ENCODE measurements at places on chromosomes 4 and X.

DNA sequence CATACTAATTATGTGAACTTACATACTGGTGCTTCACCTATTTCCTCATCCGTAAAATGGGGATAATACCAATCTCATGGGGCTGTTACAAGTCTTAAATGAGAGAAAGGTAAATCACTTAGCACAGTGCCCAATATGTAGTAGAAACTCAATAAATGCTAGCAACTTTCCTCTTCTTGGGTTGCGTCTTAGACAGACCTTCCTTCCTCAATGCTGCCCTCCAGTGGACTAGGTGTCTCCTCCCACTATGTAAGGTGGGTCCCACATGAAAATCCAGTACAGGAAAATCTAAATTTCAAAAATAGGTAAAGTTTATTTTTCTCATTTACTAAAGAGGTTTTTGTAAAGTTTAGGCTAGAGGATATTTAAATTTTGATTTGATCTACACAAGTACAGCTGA, 20.6 kb downstream of the ZDHHC9 start:
- peak; percentile 59 for DNase-seq

GRCh38 chr4:43394976-43395375, 502.5 kb downstream of the GRXCR1 start:
- DNase-seq, result no peak

- peak; percentile 51 for DNase-seq
These were observed 107.8 kb downstream of the EFNB1 start for GRCh38 chrX:68936608-68937007.

GRCh38 chr4:73725985-73726384, 14.4 kb upstream of the CXCL8 start:
- DNase-seq, result peak; percentile 90

GRCh38 chr4:148029781-148030180, 297.9 kb downstream of the ARHGAP10 start:
- no peak for DNase-seq

DNA sequence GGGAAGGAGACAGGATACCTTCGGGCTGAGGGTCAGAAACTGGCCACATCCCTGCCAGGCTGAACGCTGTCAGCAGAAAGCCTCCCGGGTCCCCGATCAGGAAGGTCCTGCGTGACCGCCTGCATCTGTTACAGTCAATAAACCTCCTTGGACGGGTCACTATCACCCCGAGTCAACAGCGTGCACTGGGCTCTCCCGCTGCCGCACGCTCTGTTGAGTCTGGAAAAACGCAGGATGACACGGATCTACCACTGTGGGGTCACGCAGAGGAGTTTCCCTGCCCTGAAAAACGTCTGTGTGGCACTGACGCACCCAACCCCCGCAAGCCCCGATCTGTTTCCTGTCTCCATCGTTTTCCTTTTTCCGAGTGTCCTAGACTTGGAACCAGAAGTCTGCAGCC, 12.1 kb downstream of the PPP2R3B start:
- no peak for DNase-seq

DNA sequence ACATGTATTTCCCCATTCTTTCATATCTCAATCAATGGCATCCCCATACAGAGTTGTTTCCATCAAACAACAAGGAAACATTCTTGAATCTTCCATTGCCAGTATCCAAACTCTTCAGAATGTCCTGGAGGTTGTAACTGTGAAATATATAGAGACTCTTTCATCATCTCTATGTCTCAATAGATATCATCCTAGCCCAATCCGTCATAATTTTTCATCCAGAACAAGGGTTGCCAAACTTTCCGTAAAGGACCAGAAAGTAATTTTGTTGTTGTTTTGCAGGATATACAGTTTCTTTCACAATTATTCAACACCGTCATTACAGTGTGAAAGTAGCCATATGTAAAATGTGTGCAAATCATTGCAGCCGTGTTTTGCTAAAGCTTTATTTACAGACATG, 15.2 kb upstream of the CXCL6 start:
- no peak for DNase-seq

- DNase-seq, result no peak
These were observed 92.9 kb downstream of the HMX1 start for GRCh38 chr4:8778760-8779159.

DNA sequence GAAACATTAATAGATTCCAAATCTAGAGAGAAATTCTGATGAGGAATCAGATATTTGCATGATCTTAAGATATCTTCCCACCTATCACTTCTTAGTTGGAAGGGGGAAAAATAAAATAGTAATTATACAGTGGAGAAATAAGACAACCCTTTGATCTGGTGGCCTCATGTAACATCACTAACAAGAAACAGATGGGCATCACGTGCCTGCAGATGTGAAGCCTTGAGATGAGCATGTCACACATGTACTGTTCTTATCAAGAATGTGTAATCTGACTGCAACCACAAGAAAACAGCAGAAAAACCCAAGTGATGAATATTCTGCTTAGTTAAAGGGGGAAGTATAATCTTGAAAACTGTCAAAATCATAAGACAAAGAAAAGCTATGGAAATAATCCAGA, 31.4 kb upstream of the NKX6-1 start:
- no peak for DNase-seq

GRCh38 chr4:26701786-26702227, 117.9 kb downstream of the TBC1D19 start:
- DNase-seq, result peak; percentile 18

DNA sequence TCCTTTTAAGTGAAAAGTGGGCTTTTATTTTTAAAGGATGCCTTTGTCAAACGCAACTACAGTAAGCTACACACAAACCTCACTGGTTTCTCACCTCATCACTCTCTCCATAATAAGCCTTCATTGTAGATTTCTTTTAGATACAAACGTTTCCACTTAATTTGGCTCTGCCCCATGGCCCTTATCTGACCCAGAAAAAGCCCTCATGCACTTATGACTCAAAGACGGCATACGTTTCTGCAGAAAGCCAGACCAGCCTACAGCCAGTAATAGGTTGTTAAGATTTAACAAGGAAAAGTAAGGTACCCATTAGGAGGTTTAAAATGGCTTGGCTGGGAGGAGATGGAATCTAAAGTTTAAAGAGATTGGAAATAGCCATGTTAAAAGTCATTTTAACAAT, 914.6 kb upstream of the INTU start:
- DNase-seq, result no peak

DNA sequence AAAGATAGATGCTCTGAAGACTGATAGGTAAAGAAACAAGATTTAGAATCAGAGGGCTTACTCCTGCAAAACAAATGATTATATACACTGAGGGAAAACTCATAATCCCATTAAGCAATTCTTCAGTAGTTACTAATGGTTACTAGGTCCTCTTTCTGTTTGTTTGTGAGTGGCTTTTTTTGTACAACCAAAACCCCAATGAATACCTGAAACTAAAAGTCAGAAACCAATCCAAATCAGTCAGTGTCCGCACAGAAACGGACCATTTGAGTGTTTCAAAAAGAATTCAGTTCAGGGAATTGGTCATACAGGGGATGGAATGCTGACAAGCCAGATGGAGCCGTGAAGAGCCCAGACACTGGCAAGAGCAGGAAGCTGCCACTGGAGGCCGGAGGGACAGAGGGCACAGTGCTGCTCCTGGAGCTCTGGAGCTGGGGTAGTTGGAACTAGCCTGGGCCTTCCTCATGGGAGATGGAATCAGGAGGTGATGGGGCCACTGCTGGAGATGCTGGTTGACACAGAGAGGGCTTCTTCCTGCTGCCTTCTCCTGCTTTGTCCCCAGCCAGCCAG, 31.9 kb downstream of the SETD7 start:
- no peak for DNase-seq

GRCh38 chr4:169116270-169116901, 106.3 kb upstream of the CBR4 start:
- DNase-seq, result peak; percentile 15

- peak; percentile 5 for DNase-seq
These were observed 731 bp downstream of the BRWD3 start for GRCh38 chrX:80808881-80809411.

- DNase-seq, result no peak
These were observed 57.0 kb upstream of the LRAT start for GRCh38 chr4:154686838-154687237.

GRCh38 chr4:1572964-1573720, 111.0 kb downstream of the FAM53A start:
- DNase-seq, result no peak

DNA sequence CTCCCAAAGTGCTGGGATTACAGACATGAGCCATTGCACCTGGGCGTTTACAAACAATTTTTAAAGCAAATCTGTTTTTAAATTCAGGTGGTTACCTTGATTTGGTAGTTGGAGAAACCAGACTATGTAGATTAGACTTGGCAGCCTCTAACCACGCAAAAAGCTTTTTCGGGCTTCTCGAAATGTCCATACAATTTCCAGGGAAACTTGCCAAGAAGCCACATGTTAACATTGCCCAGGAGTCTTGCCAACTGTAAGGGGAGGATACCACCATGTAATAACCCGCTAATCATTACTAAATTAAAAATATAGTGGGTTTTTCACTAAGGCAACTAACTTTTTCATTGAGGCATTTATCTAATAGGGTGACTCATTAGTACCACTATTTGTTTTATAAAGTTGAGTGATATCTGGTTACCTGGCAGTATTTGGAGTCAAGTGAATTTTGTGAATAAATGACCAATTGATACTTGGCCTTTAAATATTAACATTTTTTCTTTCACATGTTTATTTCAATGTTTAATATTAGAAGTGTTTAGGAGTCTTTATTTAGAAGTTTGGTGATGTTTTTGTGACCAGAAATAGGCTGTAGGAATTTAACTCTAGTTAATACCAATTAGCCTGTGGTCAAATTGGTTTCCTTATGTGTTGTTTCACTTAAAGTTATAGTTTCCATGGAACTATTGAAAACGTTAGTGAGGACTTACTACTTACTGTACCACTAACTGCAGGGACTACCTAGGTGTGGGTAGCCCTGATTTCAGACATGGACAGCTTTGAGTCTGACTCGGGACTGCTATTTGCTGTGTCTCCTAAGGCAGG, 61.3 kb downstream of the CLDN34 start:
- no peak for DNase-seq

DNA sequence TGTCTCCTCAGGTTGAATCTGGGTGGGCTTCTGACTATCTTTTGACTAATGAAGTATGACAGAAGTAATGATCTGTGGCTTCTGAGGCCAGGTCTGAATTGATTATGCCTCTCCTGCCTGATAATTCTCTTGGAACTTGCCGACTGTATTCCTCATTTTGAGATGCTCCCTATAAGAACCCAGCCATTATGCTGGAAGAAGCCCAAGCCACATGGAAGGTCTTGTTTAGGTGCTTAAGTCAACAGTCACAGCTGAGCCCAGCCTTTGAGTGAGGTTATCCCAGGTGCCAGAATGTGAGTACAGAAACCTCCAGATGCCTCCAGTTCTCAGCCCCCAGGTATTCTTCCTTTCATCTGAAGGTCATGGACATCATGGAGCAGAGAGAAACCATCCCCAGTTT, 456.6 kb downstream of the IL15 start:
- no peak for DNase-seq

- DNase-seq, result peak; percentile 82
These were observed 118.8 kb downstream of the FAM13A start for GRCh38 chr4:88938138-88938537.

DNA sequence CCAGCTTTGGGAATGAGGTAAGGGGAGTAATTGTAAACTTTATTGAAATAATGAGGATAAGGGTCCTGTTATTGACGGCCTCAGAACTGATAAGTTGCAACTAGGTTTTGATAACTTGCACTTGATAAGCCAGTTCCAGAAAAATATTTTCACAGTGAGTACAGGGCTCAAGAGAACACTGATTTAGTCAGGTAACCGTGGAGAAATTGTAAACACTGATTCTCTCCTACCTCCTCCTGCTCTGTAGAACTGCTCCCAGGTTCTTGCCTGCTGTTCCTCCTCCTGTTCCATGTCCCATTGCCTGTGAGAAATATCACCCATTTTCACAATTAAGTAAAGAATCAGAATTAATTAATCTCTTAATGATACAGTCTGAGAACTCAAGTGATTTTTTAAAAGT, 55.0 kb upstream of the CXXC4 start:
- no peak for DNase-seq

- DNase-seq, result peak; percentile 9
These were observed 61.3 kb downstream of the AR start for GRCh38 chrX:67604979-67605703.

GRCh38 chrX:20309806-20310205, 43.1 kb upstream of the RPS6KA3 start:
- DNase-seq, result no peak

DNA sequence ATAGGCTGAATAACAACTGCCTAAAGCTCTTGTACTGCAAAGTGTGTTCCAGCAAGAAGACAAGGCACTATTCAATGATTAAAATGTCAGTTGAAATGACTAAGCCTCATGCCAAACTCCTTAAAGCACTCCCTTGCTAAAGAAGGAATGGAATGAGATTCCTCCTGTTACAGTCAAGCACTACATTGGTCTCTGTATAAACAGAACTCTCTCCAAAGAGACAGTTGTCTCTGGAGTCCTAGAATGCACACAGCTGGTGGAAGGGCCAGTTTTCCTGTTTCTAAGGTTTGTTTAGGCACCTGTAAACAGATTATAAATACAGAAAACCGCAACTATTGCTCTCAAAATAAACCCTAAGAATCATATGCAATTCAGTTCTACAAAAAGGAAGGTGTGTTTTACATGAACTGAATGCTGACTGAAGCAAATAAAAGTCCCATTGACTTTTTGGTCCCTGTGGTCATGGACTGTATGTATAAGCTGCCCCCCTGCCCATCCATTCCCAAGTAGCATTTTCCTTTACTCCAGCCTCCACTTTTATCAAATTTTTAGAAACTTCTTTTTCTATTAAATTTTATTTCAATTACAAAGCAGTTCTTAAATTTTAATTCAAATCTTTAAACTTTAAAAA, 47.0 kb downstream of the FAT1 start:
- no peak for DNase-seq

GRCh38 chrX:64437218-64437617, 42.0 kb upstream of the MTMR8 start:
- DNase-seq, result no peak

GRCh38 chrX:103607364-103608305, at the start of gene TCEAL3:
Gene TCEAL3, plus strand, starts transcription at chrX:103607963. Its CDS starts 1,102 bp downstream, at chrX:103609065.
- peak; percentile 19 for DNase-seq

GRCh38 chr4:7757501-7758471, 181.9 kb downstream of the AFAP1 start:
- DNase-seq, result no peak

DNA sequence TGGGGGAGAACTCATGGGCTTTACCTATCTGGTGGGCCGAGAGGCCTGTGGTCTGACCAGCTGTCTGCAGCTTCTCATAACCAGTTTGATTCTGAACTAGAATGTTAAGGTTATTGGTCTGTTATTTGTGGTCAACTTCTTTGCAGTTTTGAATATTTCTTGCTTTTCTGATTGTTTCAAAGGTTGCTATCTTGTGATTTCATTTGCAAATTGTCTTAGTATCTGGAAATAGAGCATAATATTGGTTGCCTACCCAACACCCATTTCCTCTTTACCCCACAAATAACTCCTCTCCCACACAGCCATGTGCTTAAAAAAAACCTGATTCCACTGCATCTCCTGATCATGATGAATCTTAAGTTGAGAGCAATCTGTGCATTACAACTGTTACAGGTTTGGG, 39.1 kb upstream of the BMP2K start:
- DNase-seq, result peak; percentile 52

- peak; percentile 6 for DNase-seq
These were observed 777 bp upstream of the CASK start for GRCh38 chrX:41923978-41924683.

- no peak for DNase-seq
These were observed 321.3 kb downstream of the TMA16 start for GRCh38 chr4:163815776-163816175.

All from suppressor macrophage treated with lipopolysaccharide for 4 hours (primary cell).